Effector memory CD4-positive, alpha-beta T cell (primary cell): ENCODE measurements at places on chromosomes 1 and 21.

- DNase-seq, result no peak
Measured at GRCh38 chr1:23393706-23394105, 24.1 kb upstream of the ZNF436 start.

DNA sequence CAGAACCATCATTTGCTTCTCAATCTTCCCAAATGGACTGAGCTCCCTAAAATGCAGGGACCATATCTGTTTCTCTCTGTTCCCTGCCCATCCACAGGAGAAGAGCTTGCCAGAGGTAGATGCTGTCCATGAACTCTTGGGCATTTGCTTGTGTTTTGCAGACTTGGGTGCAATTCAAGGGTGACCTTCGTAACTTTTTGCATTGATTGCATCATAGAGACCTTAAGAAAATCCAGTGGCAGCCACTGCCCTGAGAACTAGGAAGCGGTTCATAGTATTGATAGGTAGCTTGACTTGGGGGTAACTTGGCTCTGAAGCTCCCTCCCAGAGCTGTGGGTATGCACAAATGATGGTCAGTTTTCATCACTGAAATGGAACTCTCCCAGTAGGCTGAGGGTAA lies 34.3 kb upstream of the EDEM3 start:
- no peak for DNase-seq

DNA sequence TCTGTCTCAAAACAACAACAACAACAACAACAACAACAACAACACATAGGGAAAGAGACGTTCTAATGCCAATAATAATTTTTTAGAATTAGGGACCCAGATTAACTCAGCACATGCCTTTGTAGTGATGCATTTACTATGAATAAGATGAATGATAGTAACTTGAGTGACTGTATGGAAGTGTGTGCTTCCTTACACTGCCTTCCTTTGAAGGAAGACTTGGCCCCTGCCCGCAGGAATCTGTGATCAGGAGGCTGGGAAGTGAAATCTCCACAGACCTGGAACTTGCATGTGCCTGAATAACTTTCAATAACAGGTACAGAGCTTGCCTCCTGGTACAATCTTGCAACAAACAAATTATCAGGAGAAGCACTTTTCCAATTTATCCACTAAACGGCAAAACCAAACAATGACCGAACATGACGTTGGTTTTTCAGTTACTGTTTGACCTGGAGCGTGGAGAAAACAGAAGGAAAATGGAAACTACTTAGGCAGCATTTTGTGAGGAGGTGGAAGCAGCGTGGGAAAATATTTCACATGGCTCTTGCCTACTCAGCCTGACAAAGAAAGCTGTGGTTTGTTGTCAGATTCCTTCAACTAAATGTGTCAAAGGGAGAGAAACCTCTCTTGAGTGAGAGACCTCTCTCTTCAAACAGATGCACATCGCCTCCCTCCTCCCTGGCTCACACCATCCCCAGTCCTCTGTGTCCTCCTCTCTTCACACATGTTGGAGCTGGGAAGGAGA lies 10.1 kb upstream of the ABCA4 start:
- no peak for DNase-seq

GRCh38 chr21:37294679-37295078 lies 27.5 kb upstream of the VPS26C start:
- no peak for DNase-seq

DNA sequence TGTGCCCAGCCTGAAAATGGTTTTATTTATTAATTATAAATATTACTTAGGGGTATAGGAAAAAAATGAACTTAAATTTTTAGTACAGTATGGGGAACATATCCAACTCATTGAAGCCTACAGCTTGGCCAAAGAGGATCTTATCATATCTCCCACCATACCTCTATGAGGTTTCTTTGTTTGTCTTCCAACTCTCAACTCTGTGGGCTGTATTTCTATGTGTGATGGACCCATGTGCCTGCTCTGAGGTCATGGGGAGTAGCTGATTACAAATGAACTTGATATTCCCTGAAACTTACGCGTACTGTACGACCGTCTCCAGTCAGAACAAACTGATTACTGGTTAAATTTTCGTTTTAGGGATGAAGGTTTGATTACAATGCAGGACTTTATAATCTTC lies 41.4 kb upstream of the PODN start:
- no peak for DNase-seq

DNA sequence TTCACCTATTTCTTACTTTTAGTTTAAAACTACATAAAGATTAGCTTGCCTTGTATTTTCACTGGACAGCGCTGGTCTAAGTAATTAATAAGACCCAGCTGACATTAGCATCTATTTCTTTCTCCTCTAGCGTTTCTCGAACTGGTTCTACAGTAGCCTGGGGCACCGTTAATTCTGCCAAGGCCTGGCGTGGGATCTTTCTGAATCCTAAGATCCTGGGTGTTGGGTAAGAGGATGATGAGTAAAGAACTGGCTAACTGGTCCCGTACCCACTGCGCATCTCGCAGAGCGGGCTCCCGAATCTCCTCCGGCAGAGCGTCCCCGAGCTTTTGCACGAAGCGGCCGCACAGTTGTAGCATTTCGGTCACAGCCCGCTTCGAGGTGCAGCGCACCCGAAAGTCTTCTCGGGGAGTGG lies 309 bp downstream of the NSL1 start:
- DNase-seq, result no peak

GRCh38 chr1:173206816-173207568 lies at the start of gene TNFSF4:
TNFSF4 (minus strand) TSS chr1:173207331; CDS start chr1:173207176, 155 bp downstream.
- DNase-seq, result no peak
